ENCODE measurements at places on chromosomes 5 and 9.

GRCh38 chr9:2691212-2691611 is 26.1 kb upstream of the KCNV2 start:
- DNase-seq = no peak

DNA sequence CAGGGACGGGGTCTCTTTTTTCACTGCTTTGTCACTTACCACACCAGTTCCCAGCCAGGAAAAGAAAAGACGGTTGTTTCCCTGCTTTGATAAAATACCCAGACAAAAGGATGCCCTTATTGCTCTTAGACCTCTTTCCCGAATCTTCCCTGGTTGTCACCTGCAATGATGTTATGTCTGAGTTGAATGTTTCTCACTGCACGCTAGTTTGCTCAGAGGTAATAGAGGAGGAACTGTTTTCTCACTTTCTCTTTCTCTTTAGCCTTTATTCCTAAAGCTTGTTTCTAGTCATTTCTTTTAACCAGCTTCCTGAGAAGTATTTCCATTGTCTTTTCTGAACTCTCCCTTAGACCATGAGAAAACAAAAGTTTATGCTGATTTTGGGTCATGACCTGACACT is 32.9 kb downstream of the ACER2 start:
- DNase-seq = no peak

DNA sequence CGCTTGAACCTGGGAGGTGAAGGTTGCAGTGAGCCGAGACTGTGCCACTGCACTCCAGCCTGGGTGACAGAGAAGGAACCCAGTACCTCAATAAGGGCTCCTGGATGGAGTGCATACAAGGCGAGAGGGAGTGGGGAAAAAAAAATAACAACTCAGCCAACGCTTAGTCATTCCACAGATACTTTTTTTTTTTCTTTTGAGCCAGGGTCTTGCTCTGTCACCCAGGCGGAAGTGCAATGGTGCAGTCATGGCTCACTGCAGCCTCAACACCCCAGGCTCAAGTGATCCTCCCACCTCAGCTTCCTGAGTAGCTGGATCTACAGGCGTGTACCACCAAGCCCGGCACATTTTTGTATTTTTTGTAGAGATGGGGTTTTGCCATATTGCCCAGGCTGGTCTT is 59.5 kb upstream of the GGTA1 start:
- DNase-seq = no peak

DNA sequence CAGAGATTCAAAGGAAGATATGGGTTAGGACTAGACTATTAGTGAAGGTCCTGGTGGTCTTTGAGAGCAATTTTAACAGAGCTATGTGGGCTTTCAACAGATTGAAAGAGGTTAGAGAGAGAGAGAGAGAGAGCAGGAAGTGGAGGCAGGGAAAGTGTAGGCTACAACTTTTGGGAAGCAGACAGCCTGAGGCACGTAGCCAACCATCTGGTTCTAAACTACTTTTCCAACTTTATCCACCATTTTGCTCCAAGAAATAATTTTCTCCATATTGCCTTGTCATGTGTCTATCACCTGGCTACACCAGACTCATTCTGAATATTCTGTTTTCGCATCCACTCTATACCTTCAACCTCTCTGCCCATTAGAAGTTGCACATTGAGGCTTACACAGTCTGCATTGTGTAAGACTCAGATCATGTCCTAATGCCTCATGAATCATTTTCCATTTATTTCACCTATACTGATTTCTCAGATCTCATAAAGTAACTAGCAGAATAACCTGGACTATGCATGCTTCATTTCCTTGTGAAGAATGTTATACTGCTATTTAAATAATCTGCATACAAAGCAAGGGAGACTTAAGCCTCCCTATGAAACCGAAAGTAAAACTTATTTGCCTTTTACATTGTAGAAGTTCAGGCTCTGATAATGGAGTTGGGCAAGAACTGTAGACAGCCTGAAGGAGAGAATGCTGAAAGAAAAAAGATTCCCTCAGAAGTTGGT is 235.6 kb downstream of the ELAVL2 start:
- DNase-seq = no peak

GRCh38 chr5:61575103-61575502 is 243.0 kb downstream of the ZSWIM6 start:
- DNase-seq = no peak

DNA sequence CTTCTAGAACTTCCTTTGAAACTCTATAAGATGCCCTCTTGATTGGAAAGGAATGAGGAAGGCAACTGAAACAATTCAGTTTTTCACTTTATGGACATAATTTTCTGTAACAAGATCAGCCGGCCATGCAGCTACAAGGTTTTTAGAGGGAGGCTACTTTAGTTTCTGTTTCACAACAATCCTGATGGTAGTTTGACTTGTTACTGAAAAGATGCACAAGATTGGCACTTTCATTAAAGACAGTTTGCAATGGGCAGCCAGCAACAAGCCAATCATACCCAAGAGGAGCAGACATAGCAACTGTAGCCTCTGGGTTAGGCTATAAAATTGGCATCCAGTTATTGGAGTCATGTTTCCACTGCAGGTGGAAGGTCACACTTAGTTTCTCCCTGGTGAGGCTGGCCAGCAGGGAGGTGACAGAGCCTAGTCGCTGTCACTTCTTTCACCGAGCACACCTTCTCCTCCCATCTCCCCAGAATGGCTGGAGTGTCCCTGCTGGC is 74.3 kb upstream of the TGFBR1 start:
- no peak for DNase-seq

DNA sequence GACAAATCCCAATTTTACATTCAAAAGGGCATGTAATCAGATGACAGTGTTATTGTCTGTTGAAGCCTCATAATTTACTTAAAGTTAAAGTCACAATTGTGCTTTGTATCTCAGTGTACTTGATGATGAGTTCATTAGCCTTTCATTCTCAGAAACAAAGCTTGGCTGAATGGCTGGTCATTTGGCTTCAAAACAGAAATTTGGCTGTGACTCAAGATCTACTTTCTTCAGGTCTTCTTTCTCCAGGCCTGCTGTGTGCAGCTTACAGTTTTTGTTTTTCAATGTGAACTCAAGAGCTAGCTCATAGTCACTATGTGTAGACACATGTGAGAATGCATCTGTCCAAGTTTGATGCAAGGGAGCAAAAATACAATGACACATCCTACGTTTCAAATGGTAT is 2003.6 kb upstream of the WWC1 start:
- DNase-seq = no peak

- no peak for DNase-seq
Observed at GRCh38 chr9:4886698-4887097, 94.0 kb downstream of the RCL1 start.

DNA sequence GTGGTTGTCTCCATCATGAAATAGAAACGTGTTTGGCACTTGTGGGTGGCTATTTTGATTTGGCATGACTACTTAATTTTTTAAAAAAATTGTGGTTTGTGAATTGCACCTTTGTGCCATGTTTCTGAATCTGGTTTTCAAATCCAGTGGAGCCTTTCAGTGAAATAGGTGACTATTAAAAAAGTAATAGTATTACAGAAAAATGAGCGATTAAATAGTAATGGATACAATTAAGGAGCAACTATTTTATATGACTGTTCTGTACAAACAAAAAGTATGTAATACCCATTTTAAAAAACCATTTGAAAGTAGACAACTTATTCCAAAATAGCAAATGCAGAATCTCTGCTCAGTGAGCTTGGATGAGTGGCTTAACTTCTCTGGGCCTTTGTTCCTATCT is 3.0 kb downstream of the SOWAHA start:
- DNase-seq = no peak

DNA sequence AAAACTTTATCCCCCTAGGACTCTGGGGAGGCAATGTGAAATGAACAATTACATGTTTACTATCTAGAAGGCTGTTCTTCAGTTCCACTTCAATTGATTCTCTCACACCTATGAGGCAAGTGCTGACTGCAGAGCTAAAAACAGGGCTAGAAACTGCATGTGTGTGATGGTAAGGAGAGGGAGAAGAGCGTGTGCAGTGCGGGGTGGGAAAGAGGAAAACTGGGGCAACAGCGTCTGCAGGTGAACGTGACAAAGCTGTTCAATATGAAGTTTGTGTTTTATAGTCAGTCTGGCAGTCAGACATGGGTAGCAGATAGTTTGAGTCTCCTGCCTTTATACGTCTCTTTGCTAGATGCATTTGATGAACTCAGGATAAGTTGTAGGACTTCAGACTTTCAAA is 6.6 kb upstream of the COMMD10 start:
- no peak for DNase-seq

DNA sequence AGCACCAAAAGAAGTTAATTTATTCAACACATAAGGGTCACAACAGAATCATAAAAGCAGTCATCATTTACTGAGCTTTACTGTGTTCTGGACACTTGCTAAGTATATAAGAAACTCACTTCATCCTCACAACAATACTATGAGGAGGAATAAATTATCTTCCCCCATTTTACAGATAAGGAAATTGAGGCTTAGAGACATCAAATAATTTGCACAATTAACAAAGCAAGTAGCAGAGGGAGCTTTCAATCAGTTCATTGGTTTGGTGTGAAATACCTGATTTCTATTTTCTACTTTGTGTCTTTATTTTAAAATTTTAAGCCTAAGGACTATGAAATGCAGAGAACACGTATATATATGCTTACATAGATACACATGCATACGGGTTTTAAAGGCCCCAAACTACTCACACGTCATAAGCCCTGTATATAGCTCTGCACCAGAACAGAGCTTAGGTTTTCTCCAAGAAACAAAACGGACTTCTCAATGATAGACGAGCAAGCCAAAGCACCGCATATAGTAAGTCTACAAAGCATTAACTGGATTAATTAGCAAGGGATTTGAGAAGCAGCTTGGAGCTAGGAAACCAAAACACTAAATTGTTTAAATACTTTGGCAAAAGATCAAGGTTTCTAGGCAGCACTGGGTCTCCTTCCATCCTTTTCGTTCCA is 95.6 kb downstream of the DENND1A start:
- DNase-seq = no peak

- no peak for DNase-seq
Observed at GRCh38 chr5:148949841-148950470, 112.9 kb downstream of the SH3TC2 start.

- no peak for DNase-seq
Observed at GRCh38 chr9:13354733-13355132, 75.2 kb upstream of the MPDZ start.

- DNase-seq = no peak
Observed at GRCh38 chr9:32291370-32291769, 93.1 kb upstream of the ACO1 start.

- DNase-seq = no peak
Observed at GRCh38 chr9:36945999-36946398, 88.1 kb downstream of the PAX5 start.

GRCh38 chr5:67897431-67897830 is 318.1 kb upstream of the PIK3R1 start:
- no peak for DNase-seq

DNA sequence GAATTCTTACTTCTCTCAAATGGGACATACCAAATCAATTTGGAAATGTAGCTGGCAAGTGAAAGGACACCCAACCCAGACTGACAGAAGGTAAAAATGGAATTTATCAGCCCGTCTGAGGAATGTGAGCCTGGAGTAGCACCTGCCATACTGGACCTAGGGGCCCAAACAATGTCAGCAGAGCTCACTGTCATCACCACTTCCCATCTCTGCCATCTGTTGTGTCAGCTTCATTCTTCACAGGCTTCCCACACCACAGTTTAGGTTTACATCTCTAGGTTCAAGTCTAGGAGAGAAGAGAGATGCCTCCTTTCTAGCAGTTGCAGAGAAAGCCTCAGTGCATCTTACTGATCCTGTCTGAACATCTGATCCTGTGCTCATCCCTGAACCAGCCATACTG is 222.4 kb downstream of the DOCK8 start:
- no peak for DNase-seq

GRCh38 chr5:82018462-82018861 is 46.6 kb downstream of the ATG10 start:
- DNase-seq = no peak

DNA sequence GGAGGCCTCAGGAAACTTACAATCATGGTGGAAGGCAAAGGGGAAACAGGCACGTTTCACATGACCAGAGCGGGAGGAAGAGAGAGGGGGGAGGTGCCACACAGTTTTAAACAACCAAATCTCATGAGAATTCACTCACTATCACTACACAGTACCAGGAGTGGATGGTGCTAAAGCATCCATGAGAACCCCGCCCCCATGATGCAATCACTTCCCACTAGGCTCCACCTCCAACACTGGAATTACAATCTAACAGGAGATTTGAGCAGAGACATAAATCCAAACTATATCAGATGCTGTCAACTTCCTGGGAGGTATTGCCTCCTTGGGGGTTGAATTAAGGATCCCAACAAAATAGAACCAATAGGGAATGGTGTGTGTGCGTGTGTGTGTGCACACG is 407.1 kb downstream of the MED10 start:
- DNase-seq = no peak

- DNase-seq = no peak
Observed at GRCh38 chr5:15522187-15522520, 22.2 kb downstream of the FBXL7 start.

GRCh38 chr9:22053178-22053577 is 44.1 kb upstream of the CDKN2B start:
- DNase-seq = no peak

DNA sequence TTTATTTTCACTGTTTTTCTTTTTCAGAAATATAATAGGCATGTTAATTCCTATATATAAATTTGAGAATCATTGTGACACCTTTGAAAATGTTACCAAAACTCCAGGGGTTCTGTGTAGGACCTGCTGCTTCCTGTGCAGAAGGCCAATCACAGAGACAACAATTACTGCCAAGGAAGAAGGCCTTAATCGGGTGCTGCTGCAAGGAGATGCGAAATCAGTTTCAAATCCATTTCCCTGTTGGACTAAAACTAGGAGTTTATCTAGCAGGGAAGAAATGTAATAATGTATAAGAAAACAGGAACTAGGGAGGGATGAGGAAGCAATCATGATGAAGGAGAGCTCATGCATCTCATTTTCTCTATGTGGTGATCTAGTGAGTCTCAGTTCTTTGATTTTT is 209.7 kb upstream of the NUDT12 start:
- DNase-seq = no peak

GRCh38 chr5:75616971-75617621 is 5.8 kb downstream of the ANKDD1B start:
- no peak for DNase-seq

DNA sequence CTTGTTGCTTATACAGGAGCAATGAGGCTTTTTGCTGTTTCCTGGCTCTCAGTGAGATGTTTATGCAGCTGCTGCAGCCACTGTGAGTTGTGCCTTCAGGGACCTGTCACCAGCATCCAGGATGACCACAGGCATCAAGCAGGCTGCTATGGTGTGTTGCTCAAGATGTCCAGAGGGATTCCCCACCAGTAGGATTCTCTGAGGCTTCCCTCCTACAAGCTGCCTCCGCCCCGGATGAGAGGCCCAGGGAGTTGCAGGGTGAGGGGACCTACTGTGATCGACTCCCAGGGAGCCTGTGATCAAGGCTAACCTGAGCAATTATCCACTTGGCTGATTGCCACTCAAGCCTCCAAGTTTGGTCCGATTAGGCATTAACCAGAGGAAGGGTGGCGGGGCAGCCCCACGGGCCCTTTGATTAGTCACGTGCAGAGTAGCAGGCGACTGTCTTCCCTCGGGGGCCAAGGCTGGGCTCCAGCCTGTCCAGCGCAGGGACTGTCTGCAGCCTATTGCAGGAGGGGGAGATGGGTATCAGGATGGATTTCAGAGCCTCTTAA is 1.8 kb upstream of the FAT2 start:
- DNase-seq = no peak

GRCh38 chr9:129988607-129989361 is 54.2 kb downstream of the FNBP1 start:
- DNase-seq = no peak
